ENCODE measurements at places on chromosomes 1 and 21.

- DNase-seq: no peak
Measured at GRCh38 chr1:103211073-103211472, 102.8 kb upstream of the COL11A1 start.

GRCh38 chr1:158203693-158204457 is 23.2 kb downstream of the CD1D start:
- peak; percentile 66 for DNase-seq

DNA sequence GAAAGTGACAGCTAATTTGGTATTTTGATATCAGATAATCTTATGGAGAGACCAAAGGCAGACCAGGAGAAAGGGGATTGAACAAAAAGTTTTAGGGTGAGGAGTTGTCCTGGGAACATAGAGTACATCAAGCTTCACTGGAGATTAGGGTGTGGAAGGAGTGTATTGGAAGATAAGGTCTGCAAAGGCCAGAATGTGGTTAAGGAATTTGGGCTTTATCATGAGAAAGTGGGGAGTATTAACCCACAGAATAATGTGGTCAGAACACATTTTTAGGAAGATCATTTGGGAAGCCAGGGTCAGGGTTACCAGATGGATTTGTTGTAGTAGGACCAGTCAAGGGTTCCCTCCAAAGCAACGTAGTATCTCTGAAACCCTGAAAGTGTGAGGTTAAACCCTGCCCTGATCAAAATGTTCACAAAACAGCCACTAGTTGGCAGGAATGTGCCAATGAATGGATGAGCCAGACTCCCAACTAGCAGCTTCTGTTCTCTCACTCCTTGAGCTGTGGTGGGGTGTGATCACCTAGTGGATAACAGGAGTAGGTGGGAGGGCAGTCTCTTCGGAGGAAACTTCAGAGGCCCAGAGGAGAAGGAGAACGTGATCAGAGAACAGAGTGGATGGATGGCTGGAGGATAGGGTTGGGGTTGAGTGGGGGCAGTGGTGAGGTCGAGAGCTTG is 35.8 kb downstream of the SLC2A1 start:
- peak; percentile 83 for DNase-seq

DNA sequence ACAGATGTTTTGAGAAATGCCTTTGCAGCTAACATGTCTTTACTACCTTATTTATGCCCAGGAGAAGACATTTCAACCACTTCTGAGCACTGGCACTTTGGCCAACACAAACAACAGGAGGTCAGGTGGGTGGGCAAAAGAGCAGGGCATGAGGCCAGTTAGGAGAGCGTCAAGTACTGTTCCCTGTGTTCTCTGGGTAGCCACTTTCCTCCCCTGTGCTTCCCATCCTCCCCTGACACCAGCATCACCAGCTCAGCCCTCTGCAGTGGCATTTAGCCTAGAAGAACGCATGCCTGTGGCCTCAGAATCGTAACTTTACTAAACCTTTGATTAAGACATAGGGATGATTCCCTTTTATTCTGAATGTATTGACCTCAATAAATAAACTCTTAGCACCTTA is 18.3 kb downstream of the BTG2 start:
- DNase-seq: no peak

DNA sequence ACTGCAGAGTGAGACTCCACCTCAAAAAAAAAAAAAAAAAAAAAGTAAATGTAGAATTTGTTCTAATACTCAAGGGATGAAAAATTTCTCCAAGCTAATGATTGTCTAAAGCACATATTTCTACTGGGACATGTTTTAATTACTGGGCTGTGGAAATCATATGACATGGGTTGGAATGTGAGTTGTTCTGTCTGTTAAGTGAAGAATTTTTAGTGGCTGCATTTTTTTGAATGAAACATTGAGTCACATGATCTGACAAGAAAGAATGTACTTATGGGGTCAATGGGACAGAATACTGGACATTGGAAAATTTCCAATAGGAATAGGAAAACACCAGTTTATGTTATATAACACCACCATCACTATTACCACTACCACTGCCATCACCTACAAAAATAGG is 123.8 kb upstream of the IVNS1ABP start:
- no peak for DNase-seq

- DNase-seq: no peak
Measured at GRCh38 chr21:44793592-44794374, 7.8 kb downstream of the UBE2G2 start.

DNA sequence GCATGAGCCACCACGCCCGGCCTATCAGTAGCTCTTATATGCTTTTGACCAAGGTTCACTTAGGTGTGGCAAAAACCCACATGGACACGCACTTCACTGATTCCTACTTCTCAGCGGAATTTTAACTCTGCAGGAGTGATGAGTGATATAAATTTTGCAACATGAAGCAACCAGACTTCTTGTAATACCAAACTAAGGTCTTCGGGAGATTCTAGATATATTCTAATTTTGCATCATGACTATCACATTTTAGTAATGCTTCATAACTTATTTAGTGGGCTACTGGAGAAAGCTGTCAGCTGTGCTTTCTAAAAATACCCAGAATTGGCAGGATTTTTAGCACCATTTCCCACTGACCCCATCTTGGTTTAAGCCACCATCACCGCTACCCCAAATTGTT is 27.8 kb downstream of the RHCE start:
- no peak for DNase-seq

DNA sequence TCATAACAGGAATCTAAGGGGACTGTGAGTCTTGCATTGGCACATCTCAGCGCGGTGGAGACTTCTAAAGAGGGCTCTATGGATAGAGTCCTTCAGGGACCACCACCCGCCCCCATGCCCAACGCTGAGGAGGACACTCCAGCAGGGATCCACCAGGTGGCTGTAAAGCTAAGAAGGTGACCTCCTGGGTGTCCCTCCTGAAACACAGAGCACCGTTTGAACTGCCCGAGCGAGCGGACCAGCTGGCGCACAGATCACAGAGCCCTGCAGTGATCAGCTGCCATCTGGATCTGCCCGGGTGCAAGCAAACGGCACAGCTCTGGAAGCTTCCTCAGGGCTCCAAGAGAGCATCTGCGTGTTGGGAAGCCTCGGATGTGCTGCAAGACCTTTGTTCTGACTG is 51.3 kb upstream of the LYST start:
- no peak for DNase-seq

GRCh38 chr1:61073871-61074270 is 8.5 kb upstream of the NFIA start:
- no peak for DNase-seq

DNA sequence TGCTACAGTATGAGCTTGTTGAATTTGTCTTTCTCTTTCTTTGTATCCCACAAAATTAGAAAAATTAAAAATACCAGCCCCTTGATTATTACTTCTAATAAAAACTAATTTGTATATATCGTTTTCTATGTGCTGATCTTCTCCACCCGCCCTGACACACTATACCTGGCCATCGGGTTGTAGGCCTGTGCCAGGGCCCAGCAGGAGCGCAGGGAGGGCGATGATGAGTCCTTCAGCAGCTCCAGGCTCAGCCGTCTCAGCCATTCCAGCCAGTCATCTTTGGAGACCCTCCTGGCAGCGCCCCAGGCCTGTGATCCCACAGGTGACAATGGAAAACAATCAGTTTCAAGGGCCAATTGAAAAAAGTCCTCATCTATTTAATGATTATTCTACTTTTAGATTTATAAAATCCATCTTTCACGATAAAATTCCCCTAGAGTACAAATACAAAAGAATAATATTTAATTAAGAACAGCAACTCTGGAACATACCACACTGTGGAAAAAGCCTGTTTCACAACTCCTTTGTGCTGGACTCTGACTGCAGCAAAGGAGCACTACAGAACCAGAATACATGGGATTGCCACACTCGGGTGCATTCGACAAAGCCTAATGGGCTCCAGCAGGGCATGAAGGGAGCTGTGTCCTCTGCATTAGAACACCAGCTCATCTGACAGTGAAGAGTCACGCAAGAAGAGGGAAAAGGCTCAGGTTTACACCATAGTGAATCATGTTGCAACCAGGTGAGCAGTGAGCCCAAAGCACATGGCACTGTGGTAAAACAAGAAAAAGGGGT is 15.4 kb downstream of the ANGPTL7 start:
- no peak for DNase-seq

GRCh38 chr1:208180421-208180820 is 63.8 kb downstream of the PLXNA2 start:
- DNase-seq: no peak

DNA sequence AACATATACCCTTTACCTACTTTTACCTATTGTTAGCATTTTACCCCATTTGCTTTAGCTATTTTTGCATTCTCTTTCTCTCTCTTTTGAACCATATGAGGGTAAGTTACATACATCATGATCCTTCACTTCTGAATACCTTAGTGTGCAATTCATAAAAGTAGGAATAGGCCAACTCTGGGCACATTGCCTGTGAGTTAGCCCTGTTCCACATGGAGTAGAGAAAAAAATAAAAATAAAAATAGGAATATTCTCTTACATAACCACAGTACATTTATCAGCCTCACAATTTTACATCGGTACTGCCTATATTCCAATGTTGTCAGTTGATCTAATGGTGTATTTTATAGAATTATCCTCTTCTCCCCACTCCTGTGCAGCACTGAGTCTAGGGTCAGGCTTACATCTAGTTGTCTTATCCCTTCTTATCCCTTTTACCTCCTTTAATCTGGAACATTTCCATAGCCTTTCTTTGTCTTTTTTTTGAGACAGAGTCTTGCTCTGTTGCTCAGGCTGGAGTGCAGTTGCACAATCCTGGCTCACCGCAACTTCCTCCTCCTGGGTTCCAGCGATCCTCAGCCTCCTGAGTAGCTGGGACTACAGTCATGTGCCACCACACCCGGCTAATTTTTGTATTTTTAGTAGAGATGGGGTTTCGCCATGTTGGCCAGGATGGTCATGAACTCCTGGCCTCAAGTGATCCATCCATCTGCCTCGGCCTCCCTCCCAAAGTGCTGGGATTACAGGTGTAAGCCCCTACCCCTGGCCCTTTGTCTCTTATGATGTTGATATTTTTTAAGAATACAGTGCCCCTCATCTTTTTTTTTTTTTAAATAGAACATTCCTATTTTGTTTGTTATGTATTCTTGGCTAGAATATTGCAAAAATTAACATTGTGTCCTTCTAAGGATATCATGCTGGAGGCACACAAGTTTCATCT is 11.1 kb upstream of the SLC30A1 start:
- DNase-seq: peak; percentile 81

GRCh38 chr1:164562947-164563520 is 4.0 kb downstream of the PBX1 start:
- no peak for DNase-seq

- peak; percentile 63 for DNase-seq
Measured at GRCh38 chr1:152533327-152533938, 19.2 kb downstream of the CRCT1 start.

DNA sequence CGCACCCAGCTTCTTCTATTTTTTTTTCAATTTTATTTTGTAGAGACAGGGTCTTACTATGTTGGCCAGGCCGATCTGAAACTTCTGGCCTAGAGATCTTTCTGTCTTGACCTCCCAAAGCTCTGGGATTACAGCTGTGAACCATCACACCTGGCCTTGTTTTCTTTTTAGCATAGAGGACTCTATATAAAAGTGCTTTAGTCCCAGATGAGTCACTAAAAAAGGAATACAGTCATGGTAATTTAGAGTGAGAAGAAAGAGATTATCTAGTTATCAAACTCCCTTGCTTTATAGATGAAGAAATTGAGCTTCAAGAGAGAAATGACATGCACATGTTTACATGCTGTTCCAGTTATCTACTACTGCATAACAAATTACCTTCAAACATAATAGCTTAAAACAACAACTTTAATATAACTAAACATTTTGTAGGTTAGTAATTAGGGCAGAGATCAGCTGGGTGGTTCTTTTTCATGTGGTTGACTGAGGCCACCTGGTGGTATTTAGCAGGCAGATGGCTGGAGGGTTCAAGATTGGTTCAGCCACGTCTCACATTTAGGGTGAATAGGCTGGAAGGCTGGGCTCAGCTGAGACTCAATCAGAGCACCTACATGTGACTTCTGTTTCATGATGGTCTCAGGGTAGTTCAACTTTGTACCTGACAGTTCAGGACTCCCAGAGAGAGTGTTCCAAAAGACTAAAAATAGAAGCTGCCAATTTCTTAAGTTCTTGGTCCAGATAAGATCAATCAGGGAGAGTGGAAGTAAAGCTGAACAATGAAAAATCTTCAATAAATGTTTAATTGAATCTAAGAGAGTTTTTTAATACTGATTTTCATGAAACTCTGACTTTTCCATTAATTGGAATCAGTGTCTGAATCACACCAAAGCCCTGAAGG is 16.9 kb upstream of the MTF2 start:
- DNase-seq: peak; percentile 71

GRCh38 chr1:65308781-65309303 is 501 bp upstream of the DNAJC6 start:
- DNase-seq: no peak

- DNase-seq: peak; percentile 72
Measured at GRCh38 chr1:185566995-185567394, 167.2 kb upstream of the HMCN1 start.

DNA sequence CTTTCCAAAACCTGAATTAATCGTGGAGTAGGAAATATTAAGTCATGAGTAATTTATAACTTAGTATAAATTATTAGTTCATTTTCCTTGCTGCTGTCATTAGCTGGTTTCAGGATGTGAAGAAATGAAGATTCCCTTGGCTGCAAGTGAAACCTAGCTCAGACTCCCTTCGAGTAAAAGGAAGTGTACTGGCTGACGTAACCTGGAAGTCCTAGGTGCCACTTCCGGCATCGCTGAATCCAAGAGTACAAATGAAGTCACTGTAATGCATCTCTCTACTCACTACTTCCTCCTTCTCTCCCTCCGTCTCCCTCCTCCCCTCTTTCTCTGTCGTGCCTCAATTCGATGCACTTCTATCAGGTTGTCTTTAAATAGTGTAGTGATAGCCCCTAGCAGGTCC is 28.8 kb downstream of the ZP4 start:
- no peak for DNase-seq

DNA sequence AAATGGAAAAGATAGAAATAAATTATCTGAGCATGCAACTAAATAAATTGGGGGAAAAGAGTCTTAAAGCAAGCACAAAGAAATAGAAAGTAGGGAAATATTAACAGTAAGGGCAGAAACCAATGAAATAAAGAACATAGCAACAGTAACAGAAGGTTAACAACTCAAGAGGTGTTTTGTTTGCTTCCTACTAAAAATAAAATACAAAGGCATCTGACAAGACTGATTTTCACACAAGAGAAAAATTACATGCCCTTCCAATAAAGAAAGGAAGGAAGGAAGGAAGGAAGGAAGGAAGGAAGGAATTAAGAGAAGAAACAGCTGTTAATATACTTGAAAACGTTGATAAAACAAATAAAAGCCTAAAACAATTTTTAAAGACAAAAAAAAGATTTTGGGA is 240.2 kb downstream of the SEC16B start:
- DNase-seq: no peak

DNA sequence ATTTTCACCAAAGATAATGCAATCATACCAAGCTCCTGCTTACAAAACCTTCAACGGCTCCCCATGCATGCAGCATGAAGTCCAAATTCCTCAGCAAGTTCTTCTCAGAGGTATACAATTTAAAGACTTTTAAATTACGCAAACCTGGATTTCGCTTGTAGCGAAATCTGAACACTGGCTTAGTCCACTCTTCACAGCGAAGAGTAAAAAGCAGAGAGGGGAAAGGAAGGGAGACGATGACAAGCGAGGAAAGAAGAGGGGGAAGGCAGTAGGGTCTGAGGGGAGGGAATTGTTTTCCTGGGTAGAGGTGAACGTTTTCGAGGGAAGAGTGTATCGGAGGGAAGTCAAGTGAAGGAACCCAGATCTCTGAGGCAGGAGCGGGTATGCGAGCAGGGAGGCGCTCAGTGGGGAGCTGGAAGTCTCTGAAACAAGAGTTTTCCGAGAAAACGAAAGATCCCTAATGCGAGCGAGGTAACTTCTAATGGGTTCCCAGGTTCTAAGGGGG is 790 bp downstream of the TESK2 start:
- DNase-seq: no peak

Measured in Daoy (cell line).